ENCODE measurements at places on chromosomes 11 and 22.

- no peak for DNase-seq
Measured at GRCh38 chr11:118230088-118230487, 5.3 kb upstream of the JAML start.

GRCh38 chr11:124068601-124069110, 27.5 kb upstream of the OR10G7 start:
- DNase-seq: no peak

DNA sequence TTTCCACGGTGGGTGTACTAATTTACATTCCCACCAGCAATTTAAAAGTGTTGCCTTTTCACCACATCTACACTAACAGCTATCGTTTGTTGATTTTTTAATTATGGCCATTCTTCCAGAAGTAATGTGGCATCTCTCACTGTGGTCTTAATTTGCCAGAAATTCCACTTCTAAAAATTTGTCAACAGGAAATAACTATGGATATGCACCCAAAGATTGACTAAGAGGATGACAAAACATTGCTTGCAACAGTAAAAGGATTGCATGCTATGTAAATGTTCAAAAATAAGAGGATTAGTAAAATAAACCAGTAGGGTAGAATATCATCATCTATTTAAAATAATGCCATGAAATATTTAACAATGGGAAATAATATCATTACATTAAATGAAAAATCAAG, 219.5 kb downstream of the DCDC1 start:
- no peak for DNase-seq

- DNase-seq: no peak
Measured at GRCh38 chr22:42142771-42143461, 12.3 kb upstream of the CYP2D6 start.

- no peak for DNase-seq
Measured at GRCh38 chr11:106161775-106162634, 84.5 kb downstream of the AASDHPPT start.

DNA sequence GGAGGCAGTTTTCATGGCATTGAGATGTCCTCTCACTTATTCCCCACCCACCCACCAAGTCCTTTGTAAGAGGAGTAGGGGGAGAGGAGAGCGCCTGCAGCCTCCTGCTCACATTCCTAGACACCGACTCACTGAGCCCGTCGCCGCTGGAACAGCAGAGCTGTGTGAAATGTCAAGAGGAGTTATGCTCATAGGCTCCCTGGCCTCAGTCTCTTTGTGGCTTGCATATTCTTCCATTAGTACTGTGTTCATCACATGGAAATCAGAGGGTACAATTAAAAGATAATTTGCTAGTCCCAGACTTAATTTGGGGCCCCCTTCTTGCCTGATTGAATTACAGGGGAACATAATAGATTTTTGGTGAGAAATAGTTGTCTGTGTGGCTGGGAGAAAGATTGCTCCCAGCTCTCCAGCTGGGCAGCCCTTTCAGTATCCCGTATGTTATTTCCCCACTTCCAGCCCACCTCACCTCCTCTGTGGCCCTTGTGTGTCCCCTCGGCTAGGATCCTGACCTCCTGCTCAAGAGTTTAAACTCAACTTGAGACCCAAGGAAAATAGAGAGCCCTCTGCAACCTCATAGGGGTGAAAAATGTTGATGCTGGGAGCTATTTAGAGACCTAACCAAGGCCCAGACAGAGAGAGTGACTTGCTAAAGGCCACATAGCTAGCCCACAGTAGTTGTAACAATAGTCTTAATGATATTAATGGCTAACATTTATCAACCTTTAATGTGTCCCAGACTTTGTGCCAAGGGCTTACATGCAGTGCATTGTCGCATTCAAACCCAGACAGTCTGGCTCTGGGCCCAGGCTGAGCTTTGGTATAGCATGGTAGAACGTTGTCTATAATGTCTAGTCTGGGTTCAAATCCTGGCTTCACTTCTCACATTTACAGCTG, 32.2 kb downstream of the LIMK2 start:
- DNase-seq: no peak

GRCh38 chr22:20792966-20793728, 19.2 kb downstream of the SERPIND1 start:
- no peak for DNase-seq

DNA sequence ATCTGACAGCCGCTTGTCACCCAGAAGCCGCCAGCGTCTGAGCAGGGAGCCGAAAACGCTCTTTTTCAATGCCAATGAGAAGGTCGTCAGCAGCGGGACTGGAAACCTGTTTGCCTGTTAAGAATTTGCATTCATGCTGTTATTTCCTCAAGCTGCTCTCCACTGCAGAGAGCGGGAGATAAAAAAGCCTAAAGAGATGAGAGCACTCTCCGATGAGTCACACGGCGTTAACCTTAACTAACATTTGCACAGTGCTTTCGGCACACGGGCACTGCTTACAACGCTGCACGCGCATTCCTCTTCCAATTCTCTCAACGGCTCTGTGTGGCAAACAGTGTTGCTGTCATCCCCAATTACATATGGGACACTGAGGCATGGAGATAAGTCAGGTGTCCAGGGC, 40.0 kb upstream of the RTL6 start:
- DNase-seq: no peak

DNA sequence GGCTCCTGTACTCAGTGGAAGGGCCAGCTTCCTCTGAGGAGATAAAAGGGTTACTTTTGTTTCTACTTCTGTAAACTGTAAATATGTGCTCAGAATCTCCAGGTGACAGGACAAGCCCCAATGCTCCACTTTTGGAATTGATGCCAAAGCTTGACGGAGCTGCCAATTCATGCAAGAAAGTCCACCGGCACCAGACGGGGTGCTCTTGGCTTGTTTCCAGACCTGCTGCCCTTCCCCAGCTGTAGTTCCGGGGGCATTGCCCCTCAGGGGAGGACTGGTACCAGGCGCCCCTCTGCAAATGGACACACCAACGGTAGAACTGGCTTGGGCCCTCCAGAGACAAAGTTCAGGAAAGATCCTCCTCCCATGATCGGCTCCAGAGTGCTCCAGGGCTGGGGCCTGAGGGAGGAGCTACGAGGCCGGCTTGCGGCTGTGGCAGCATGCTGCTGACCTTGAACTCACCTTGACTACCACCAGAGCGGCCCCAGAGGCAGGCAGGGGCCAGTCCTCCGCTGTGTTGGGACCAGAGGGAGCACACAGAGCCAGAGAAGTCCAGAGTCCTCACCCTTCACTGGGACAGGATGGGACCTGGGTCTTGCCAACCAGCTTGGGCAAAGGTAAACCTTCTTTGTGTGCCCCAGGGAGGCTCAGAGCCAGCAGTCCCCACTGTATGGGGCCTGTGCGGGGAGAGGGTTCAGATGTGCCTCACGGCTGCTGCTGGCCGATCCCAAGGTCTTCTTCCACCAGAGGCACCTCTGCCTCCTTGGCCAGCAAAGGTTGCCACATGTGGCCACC, 17.8 kb upstream of the OAF start:
- DNase-seq: no peak

DNA sequence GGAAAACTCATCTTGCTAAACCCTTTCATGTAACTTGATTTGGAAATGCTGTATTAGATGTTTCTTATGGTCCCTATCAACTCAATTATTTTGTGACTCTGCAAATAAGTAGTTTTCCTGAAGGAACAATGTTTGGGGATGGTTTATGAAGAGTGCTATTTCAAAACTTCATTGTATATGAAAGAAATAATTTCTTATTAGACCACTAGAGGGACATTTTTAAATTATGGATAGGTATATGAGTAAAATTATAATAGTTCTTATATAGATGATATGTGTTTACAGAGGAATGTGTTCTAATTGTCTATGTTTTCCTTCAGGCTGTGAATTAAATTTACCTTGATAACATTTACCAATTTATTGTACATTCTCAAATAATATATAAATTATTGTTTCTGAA, 509.4 kb upstream of the RAG2 start:
- DNase-seq: no peak

- DNase-seq: no peak
Measured at GRCh38 chr11:87779276-87780067, 395.8 kb downstream of the RAB38 start.

DNA sequence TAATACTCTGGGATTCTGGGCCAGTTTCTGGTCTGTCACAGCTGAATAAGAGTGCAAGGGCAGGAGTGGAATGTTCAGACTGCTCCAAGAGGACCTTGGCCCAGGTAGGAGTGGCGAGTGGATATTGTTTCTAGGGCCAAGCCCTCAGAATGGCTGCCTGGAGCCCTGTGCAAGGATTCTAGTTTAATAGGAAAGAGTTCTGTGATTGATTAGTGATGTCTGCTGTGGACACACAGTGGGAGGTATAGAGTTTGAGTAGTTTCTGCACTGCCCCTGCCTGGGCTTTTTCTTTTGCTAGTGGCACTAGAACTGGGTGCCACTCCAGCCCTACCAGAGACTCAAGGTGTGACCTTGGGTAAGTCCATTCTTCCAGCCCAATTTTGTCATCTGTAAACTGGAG, 9.7 kb upstream of the MPPED1 start:
- DNase-seq: no peak

Data from neuronal stem cell (in vitro differentiated cells).